ENCODE measurements at places on chromosomes 12 and 14.

- peak; percentile 55 for DNase-seq
Observed at GRCh38 chr12:127284870-127285431, 982.0 kb upstream of the TMEM132C start.

DNA sequence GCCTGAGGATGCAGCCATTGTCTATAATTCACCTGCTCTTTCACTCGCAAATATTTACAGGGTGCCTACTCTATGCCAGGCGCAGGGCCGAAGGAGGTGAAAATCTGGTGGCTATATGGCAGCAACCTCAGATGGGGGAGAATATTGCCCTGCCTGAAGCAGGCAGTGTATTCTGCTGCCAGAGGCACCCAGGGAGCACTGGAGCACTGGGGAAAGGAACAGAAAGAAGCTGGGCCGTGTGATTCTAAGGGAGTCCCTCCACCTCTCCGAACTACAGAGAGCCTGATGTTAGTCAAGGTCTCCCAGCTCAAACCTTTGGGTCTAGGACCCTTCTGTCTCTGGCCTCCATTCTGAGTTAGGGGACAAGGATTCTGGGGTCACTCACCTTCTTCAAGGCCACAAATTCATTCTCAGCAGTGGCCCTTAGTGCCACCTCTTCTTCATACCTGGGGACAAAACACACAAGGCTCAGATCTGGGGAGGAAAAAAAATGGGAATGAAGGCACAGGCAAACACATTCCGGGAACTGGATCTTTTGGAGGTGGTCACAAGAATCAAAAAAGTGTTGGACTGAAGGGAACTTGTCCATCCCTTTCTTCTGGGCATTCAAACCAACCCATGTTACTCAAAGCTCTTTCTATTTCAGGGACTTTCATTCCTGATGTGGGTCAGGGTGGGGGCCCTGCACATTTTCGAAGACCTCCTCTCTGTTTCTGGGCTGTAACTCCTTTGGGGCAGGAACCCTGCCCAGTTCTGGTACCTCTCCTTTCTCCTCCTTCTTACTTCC is 19.3 kb upstream of the KRT86 start:
- no peak for DNase-seq

DNA sequence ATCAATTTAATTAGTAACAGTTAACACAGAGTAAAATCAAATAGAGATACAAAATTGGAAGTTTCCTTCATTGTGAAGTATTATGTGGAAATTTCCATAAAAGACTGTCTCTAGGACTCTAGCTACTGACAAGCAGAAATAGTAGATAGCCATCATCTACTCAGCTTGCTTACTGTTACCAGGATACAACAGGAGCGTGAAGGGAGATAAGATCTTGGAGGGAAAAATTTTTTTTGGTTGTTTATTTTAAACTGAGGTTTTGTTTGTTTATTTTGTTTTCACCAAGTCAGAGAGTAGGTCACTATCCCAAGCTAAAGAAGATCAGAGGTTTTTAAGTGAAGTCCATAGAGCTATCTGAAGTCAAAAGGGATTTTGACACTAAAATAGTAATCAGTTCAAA is 861.3 kb upstream of the MGAT4C start:
- DNase-seq, result no peak

- DNase-seq, result no peak
Observed at GRCh38 chr12:130860311-130860710, 11.6 kb upstream of the RAN start.

DNA sequence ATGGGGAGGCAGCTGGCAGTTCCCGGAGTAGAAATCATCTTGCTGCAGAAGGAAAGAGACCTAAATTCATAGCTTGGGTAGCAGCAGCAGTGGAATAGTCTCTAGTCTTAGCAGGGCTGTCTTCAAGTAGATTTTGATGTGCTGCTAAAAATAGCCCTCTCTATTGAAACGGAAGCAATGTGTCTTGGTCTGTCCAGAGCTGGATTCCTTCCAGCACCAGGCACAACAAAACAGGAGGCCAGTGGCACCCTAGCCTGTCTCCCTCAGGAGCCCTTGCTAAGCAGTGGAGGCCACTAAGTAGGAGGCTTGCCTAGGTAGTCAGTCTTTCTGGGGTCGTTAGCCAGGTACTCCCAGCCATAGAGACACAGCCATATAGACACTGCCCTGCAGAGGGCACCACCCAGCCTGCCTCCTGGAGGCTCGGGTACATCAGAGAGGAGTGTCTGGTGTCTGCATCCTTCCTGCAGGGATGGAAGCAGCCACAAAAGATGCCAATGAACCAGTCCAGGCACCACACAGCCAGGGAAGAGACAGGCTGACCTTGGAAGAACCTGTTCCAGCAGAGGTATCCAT is 97.5 kb downstream of the CRACR2A start:
- DNase-seq, result no peak

- DNase-seq, result no peak
Observed at GRCh38 chr12:19546027-19546426, 106.7 kb downstream of the AEBP2 start.

All from MV-4-11 (cell line).